ENCODE measurements at places on chromosomes 2 and 18.
A peak's percentile ranks its signal among the peaks of the same experiment; 100 is the strongest.

DNA sequence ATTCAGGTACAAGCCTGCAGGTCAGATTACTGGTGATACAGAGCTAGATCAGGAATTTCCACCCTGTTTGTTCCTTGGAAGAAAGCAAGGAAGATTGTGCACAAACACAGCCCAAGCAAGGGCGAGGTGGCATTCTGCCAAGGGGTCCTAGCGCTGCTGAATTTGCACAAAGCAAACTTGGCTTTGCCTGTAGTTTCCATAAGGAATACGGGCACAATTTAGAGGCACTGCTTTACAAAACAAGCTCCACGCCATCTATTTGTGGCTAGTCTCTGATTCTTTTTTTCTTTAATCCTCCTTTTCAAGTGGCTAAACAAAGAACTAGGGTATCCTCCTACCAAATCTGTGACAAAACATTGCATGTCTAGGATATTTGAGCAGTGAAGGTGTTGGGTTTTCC is 195.5 kb upstream of the ACVR2A start:
- DNase-seq = no peak

DNA sequence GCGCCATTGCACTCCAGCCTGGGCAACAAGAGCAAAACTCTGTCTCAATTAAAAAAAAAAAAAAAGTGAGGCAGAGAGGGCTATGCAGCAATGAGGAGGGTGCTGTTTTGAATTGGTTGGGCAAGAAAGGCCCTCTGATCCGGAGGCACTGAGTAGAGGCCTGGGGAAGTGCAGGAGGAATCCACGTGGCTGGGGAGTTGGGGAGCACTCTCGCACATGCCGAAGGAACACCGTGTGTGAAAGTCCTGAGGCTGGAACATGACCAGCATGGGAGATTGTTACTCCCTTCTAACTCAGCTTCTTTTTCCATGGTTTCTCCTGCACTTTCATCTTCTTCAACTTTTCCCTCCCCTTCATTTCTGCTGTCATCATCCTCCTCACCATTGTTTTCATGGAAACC is 347.9 kb upstream of the HS6ST1 start:
- no peak for DNase-seq

- no peak for DNase-seq
Observed at GRCh38 chr2:118812552-118812951, 34.9 kb downstream of the EN1 start.

DNA sequence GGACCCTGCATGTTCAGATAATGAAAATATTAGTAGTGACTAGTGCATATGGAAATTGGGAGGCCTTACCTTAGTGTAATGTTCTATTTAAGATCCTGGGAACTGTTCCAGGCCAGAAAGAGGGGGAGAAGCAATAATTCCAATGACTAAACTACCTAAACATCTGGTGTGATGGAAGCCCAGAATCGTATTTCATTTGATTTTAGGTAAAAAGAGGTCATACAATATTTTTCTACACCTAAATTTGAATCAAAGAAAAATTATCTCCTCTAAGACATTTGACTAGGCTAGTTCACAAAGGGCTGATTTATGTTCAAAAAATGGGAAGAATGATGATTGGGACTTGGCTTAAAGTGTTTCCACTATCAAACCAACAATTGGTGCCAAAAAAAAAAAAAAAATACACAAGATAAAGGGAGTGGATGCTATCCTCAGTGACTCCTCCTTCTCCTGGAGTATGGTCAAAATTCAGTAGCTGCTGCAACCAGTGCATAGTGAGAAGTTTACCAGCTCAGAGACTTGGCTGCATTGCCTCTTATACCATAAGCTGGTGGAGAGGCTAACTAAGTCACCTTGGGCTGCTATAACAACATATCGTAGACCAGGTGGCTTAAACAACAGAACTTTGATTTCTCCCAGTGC is 1038.3 kb upstream of the ACVR2A start:
- DNase-seq = no peak

DNA sequence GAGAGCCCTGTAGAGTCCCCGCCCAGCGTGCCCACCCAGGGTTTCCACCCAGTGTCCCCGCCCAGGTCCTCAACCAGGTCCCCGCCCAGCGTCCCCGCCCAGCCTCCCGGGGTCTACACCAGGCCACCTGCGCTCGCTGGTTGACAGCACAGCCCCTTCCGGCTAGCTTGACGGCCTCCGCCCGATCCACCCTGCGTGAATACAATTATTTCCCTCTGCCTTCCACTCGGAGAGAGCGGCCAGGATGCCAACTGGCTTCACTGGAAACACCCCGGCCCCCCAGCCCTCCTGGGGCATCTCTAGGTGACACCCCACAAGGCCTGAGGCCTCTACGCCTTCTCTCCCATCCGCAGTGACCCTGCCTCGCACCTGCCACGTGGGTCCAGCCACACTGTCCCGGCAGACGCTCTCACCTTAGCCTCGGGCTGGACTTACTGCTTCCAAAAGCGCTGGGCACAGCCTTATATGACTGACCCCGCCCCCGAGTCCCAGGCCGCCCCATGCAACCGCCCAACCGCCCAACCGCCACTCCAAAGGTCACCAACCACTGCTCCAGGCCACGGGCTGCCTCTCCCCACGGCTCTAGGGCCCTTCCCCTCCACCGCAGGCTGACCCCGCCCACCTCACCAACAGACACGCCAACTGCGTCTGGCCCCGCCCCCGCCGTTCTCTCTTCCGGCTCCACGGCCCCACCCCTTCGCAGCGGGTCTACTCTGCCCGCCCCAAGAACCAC is 188.1 kb downstream of the LAMA1 start:
- DNase-seq = no peak

DNA sequence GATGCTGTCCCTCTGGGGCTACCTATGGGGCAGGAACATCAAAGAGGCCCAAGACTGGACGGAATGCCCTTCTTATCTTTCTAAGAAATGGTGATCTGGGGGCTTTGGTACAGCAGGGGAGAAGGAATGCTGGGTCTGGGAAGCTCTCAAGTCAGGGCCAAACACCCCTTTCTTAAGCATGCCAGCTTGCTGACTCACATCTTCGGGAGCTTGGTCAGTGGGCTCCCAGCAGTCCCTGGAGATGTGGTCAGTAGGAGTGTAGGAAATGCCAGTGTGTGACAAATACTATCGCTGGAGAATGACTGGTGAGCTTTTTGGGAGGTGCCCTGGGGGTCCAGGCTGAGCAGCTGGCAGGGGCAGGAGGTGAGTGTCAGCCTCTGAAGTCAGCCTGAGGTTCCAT is 105.0 kb upstream of the CDC42EP3 start:
- DNase-seq = no peak

GRCh38 chr2:240179186-240179815 is 38.8 kb upstream of the OTOS start:
- DNase-seq = no peak

GRCh38 chr2:69013142-69013839 is at the start of gene ANTXR1:
Gene ANTXR1, plus strand, starts transcription at chr2:69013179. Its CDS starts 321 bp downstream, at chr2:69013500.
- peak; percentile 34 for DNase-seq

DNA sequence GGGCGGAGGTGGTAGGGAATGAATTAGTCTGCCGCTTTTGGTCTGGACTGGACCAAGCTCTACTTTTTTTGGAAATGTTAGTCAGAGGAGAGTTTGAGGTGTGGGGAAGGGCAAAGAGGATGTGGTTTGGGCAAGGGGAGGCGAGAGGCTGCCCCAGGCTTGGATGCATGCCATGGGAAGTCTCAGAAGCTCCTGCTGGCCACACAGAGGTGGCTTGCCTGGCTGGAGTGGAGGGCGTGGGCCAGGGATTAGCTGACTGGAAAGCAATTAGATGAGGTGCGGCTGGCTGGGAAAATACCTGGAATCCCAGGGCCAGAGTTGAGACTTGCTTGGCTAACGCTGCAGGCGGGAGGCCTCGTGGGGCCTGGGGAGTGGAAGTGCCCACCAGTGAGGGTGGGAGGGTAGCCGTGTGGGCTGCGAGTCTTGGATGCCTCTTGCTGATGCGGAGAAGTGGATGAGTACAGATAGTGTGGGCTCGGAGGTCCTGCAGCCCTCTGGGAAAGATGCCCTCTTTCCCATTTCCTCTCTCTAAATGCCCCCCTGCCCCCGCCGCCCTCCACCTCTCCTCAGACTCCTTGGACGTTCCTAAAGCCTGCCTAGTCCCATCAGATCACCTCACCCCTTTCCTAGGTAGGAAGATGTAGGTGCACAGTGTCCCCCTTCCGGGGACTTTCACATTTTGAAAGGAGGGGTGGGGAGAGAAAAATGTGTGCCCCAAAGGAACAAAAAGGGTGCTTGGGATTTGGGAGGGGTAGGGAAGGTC is 117.6 kb downstream of the SMAD7 start:
- peak; percentile 33 for DNase-seq

- no peak for DNase-seq
Observed at GRCh38 chr18:3251249-3251962, 3.8 kb downstream of the MYL12A start.

GRCh38 chr2:207935121-207935990 is 90.0 kb downstream of the PLEKHM3 start:
- no peak for DNase-seq

DNA sequence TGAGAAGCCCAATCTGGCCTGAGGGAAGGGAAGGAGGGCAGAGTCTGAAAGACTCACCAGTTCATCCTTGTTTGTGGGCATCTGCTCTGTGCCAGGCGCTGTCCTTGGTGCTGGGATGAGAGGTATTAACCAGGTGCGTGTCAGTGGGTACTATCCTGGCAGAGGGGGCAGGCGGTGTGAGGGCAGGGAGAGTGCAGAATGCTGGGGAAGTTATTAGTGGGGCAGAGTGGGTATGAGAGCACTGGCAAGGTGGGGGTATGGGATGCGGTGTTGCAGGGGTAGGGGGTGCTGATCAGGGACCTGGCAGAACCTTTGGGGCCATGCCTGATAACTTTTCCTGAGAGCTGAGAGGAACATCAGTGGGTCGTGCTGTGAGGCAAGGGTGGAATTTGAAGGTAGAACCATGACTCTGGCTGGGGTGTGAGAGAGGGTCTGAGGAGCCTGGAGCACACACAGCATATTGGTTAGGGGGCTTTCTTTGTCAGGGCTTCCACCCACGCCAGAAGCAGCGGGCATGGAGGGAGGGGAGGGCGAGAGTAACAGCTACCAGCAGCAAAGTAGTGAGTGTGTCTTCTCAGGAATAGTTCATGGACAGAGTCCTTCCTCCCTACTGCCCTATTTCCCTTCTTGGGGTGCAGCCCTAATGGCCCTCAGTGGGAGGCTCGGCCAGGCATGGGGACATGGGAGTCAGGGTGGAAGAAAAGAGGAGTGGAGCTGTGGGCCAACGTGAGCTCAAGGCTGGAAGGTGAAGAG is 290.7 kb downstream of the CYP26B1 start:
- DNase-seq = peak; percentile 30

GRCh38 chr18:40088130-40088529 is 1866.9 kb upstream of the PIK3C3 start:
- no peak for DNase-seq

- no peak for DNase-seq
Observed at GRCh38 chr18:76928179-76928868, 106.0 kb downstream of the ZNF236 start.

DNA sequence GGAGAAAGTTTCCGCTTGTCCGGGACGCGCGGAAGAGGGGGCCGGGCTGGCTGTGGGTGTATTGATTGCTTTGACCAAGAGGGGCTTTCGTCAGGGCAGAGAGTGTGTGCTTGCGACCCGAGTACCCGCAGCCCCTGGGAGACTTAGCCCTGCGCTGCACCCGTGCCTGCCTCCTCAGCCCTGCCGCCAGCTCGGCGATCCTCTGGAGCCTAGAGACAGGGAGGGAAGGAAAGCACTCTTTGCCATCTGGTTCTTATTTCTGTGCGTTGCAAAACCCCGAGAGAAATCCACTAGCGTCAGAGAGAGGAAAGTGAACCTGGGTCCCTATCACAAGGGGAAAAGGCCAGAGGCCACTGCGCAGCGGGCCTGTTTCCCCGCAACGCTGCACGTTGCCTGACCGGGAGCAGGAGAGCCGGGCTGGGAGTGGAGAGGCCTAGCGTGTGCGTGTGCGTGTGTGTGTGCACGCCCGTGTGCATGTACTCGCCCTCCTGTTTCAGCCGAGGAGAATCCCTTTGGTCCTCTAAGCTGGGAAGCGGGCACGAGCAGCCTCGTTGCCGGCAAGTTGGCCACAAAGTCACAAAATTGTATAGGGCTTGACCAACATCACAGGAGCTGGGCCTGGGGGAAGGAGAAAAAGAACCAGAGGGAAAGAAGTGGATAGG is 1.7 kb downstream of the SIX3 start:
- DNase-seq = no peak

DNA sequence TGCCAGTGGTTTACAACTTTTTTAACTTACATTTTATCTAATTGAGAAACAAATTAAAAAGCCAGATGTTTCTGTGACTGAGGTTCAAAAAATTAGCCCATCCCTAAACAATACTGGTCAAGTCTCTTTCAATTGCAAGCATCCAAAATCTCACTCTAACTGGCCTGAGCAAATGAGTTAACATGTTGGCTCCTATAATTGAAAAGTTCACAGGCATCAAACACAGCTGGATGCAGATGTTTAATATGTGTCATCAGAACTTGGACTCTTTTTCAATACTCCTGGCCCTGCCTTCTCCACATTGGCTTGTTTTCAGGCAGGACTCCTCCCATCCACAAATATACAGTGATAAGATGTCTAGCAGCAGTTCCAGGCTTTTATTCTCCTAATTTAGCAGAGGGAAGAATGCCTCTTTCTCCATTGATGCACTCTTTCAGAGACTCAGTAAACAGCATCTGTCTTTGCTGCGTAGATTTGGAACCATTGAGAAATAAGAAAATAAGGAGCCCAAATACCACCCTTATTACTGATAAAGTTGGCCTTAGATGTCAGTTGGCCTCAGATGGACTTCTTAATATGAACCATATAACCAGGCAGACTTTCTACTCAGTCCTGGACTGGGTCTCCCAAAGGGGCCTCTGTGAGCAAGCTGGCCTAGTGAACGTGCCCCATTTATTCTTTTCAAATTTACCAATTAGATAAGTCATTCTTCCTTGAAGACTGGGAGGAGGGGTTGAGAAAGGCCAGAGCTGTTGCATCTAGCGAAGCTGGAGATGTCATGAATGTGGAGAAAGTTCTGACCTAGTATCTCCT is 30.4 kb upstream of the FN1 start:
- no peak for DNase-seq

- no peak for DNase-seq
Observed at GRCh38 chr18:28571929-28572328, 395.0 kb upstream of the CDH2 start.

DNA sequence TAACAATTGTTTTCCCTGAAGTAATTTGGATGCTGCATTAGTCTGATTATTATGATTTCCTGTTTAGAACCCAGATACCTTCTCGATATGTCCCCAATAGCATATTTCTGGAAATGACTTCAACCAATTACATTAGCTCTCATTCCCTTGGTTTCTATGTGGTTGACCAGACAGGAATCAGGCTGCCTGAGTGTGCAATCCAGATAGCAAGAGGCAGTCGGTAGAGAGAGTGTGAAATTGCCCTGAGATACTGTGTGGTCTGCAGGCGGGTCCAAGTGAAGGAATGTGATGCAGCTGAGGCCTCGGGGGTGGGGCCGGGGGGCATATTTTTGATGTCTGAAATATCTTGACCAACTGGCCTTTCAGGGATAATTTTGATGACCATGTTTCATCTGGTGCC is 143.9 kb upstream of the ITGA6 start:
- no peak for DNase-seq

GRCh38 chr2:86344404-86344803 is 7.0 kb upstream of the REEP1 start:
- DNase-seq = no peak

- no peak for DNase-seq
Observed at GRCh38 chr2:32363597-32363996, 6.8 kb downstream of the BIRC6 start.
